IMR-90 (cell line): ENCODE measurements at places on chromosomes 5 and 9. TPM values are rescaled to one million over a fixed set of nuclear protein-coding genes. Genes with fewer than 3 reads are reported as not detected.
A peak's percentile ranks its signal among the peaks of the same experiment; 100 is the strongest.

DNA sequence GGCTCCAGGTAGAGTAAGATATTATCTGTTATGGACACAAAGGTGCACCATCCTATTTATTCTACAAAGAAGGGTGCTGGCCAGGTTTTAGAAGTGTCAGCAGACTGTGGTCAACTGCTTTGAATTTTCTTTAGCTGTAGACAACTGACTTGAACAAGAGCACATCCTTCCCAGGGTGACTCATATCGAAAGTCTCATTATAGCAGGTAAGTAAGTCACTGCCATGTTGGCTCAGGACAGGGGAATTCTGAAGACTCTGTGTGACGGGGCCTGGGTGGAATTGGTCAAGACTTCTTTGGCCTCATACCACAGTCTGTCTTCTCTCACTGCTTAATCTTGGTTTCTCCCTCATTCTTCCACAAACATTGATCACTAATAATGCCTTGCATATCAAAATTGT, 214.5 kb upstream of the CDH9 start:
- DNase-seq, result no peak
- H3K4me3 ChIP-seq, result no peak overlapping the region
- no peaks in the 10 kb centered on the region for H3K27me3 ChIP-seq
- H3K27ac ChIP-seq, result no peak overlapping the region

- H3K4me3 ChIP-seq, result no peak overlapping the region
- H3K4me1 ChIP-seq, result peaks cover 9% of the 10 kb centered on the region
- H3K36me3 ChIP-seq, result no peaks in the 10 kb centered on the region
These were observed 100.6 kb upstream of the NREP start for GRCh38 chr5:111857623-111858022.

DNA sequence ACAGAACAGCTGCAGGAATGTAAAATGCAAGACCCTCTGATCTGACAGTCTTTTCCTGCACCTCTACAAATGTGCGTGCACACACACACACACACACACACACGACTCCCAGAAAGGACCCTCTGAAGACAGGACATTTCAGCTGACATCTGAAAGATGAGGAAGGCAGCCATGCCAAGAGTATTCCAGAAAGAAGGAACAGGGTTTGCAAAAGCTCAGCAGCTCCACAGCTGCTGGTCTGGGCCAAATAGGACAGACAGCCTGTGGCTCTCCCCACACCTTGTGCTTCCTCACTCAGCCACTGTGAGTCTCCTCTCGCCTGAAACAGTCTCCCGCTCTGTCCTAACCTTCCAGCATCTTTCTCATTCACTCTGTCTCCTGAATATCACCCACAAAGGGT, 189.0 kb downstream of the PALM2AKAP2 start:
- H3K4me1 ChIP-seq, result peaks cover 23% of the 10 kb centered on the region
- peak; percentile 54 for DNase-seq
- H3K36me3 ChIP-seq, result no peaks in the 10 kb centered on the region; the same call in 1 of the 2 replicates

DNA sequence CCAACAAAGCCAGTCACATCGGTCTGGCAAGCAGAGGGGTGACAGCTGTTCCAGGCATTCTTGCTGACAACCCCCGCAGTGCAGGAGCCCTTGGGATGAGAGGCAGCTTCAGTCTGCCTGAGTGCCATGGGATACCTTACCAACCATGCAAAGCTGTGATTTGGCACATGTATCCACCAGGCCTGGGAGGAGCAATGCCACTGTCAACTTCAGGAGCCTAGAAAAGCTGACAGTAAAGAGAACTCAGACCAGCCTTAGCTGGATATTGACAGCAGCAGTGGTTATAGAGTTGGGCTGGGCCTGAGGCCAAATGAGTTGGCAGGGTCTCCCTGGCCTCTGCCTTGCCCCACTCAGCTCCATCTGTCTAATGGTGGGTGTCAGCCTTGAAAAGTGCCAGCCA, 10.1 kb upstream of the PLPPR1 start:
- no peaks in the 10 kb centered on the region for H3K36me3 ChIP-seq
- no peak overlapping the region for H3K27ac ChIP-seq
- no peak overlapping the region for H3K4me3 ChIP-seq
- no peaks in the 10 kb centered on the region for H3K27me3 ChIP-seq
- no peaks in the 10 kb centered on the region for H3K4me1 ChIP-seq
- no peak for DNase-seq

- H3K27ac ChIP-seq, result no peak overlapping the region
- H3K4me1 ChIP-seq, result no peaks in the 10 kb centered on the region
- no peaks in the 10 kb centered on the region for H3K27me3 ChIP-seq
- DNase-seq, result no peak
These were observed 182.0 kb downstream of the CCDC192 start for GRCh38 chr5:127885176-127885575.

- no peak overlapping the region for H3K27ac ChIP-seq
- 0 out of 2 replicates have a peak, but pooled peaks cover 2% of the 10 kb centered on the region for H3K4me1 ChIP-seq
- no peaks in the 10 kb centered on the region for H3K27me3 ChIP-seq
- no peaks in the 10 kb centered on the region for H3K36me3 ChIP-seq
These were observed 178.0 kb downstream of the SYK start for GRCh38 chr9:90979639-90980038.

DNA sequence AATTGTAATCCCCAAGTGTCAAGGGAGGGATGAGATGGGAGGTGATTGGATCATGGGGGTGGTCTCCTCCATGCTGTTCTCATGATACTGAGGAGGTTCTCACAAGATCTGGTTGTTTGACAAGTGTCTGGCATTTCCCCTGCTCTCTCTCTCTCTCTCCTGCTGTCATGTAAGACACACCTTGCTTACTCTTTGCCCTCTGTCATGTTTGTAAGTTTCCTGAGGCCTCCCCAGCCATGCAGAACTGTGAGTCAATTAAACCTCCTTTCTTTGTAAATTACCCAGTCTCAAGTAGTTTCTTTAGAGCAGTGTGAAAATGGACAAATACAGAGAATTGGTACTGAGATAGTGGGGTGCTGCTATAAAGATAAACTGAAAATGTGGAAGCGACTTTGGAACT, 207.9 kb downstream of the HINT1 start:
- DNase-seq, result no peak
- H3K4me3 ChIP-seq, result no peak overlapping the region
- H3K27ac ChIP-seq, result no peak overlapping the region

GRCh38 chr5:181114844-181115778, 15.9 kb downstream of the OR2V1 start:
- no peaks in the 10 kb centered on the region for H3K4me1 ChIP-seq
- no peaks in the 10 kb centered on the region for H3K36me3 ChIP-seq

GRCh38 chr9:129287619-129288305, 109.7 kb upstream of the IER5L start:
- H3K27me3 ChIP-seq, result peaks cover 2% of the 10 kb centered on the region; the same call in 1 of the 2 replicates
- no peak for DNase-seq
- no peak overlapping the region for H3K4me3 ChIP-seq
- no peaks in the 10 kb centered on the region for H3K4me1 ChIP-seq
- H3K27ac ChIP-seq, result no peak overlapping the region
- no peaks in the 10 kb centered on the region for H3K36me3 ChIP-seq

DNA sequence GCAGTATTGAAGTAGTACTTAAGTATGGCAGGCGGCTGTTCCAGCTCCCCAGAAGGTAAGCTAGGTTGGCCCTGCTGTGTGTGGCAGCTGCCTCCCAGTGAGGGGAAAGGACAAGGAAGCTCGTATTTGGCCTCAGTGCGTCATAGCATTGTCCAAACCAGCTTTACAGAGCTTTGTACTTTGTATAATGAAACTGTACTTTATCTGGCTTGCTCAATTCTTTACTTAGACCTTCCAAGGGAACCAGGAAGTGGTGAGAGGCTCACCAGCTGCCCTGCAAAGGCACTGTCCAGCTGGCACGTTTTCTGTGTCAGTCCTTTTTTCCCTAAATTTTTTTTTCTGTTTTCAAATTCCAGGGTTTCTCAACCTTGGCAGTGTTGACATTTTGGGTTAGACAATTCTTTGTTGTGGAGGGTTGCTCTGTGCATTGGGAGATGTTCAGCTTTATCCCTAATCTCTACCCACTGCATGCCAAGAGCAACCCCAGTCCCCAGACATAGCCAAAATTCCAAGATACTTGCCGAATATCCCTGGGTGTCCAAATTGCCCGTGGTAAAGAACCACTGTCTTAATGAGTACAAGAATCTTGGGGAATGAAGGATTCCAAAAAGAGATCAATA, 474.5 kb downstream of the LRRC70 start:
- no peaks in the 10 kb centered on the region for H3K4me1 ChIP-seq
- no peaks in the 10 kb centered on the region for H3K27me3 ChIP-seq
- H3K36me3 ChIP-seq, result no peaks in the 10 kb centered on the region
- no peak for DNase-seq
- no peak overlapping the region for H3K4me3 ChIP-seq

GRCh38 chr5:178113141-178113787, at the start of gene N4BP3:
Gene N4BP3 (plus strand): TSS chr5:178113532. CDS start chr5:178119584, 6,052 bp downstream.
- no peaks in the 10 kb centered on the region; the same call in 1 of the 2 replicates for H3K4me1 ChIP-seq
- no peaks in the 10 kb centered on the region for H3K36me3 ChIP-seq
- H3K27ac ChIP-seq, result no peak within 1 kb of the TSS
- H3K27me3 ChIP-seq, result peaks cover 55% of the 10 kb centered on the region
- DNase-seq, result peak; percentile 44

GRCh38 chr5:90586469-90586868, 27.9 kb downstream of the ADGRV1 start:
- no peak for DNase-seq
- H3K4me1 ChIP-seq, result no peaks in the 10 kb centered on the region
- H3K27me3 ChIP-seq, result no peaks in the 10 kb centered on the region
- H3K4me3 ChIP-seq, result no peak overlapping the region

DNA sequence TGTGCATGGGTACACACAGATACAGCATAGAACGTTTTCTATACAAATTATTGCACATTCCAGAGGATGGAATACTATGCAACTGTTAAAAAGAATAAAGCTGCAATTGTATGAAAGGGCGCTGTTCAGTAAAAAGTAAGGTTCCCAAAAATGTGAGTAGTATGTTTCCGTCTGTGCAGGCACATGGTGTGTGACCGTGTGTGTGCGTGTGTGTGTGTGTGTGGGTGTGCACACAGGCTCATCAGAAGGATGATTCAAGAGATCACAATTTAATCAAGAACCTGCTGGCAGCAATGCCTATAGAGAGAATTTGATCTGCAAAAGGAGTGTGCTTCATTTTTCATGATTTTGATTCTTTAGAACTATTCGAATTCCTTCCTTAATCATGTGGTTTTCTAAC, 76.3 kb downstream of the SEMA4D start:
- H3K4me3 ChIP-seq, result no peak overlapping the region
- no peaks in the 10 kb centered on the region for H3K36me3 ChIP-seq
- no peaks in the 10 kb centered on the region for H3K27me3 ChIP-seq
- DNase-seq, result peak; percentile 77
- H3K27ac ChIP-seq, result peak overlapping the region; percentile 54; the same call in 1 of the 2 replicates

DNA sequence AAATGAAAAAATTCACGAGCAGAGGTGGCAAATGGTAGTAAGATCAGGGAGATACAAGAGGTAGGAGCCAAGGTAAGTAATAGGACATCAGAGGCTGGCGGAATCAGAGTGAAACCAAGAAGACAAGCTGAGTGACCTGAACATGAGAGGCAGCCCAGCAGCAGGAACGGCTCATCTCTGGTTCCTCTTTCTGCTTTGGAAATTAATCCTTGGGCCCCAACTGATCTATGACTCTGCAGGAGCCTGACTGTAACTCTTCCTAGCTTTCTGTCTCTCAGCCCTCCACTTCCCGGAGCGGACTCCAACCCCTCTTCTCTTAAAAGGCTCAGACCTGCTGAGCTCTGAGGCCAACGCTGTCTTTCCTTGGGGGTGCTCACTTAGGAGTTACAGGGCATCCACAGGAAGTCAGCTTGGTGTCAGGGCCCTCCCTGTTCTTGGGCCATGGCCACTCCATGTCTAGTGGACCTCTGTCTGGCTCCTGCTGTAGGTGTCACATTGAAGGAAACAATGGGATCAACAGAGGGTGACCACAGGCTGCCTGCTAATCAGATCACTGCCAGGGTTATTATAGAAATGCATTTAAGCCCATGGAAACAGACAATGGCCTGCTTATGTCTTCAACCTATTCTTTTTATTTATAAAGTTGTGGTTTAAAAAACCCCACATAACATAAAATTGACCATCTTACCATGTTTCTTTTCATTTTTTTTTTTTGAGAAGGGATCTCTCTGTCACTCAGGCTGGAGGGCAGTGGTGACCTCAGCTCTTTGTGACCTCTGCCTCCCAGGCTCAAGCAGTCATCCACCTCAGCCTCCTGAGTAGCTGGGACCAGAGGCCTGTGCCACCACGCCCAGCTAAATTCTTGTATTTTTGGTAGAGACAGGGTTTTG, 22.5 kb upstream of the SHB start:
- H3K4me1 ChIP-seq, result no peaks in the 10 kb centered on the region
- H3K27ac ChIP-seq, result no peak overlapping the region
- H3K27me3 ChIP-seq, result peaks cover 3% of the 10 kb centered on the region; the same call in 1 of the 2 replicates
- H3K4me3 ChIP-seq, result no peak overlapping the region
- no peak for DNase-seq

GRCh38 chr5:6785161-6785860, 72.1 kb downstream of the TENT4A start:
- DNase-seq, result no peak
- no peak overlapping the region for H3K4me3 ChIP-seq
- no peaks in the 10 kb centered on the region for H3K36me3 ChIP-seq
- no peaks in the 10 kb centered on the region for H3K4me1 ChIP-seq
- no peak overlapping the region for H3K27ac ChIP-seq

DMGDH gene
- 0.14 TPM in 1 of 2 replicates, not detected in the other for polyA plus RNA-seq

CACNA1B gene
- 0.01 and 0.02 TPM in 2 replicates for polyA plus RNA-seq

PCDHGA9 gene
- polyA plus RNA-seq, result 1.5 and 1.8 TPM in 2 replicates

SLC25A48 gene
- not detected in 2 replicates for polyA plus RNA-seq

FRMPD1 gene
- not detected in 2 replicates for polyA plus RNA-seq

HRCT1 gene
- polyA plus RNA-seq, result 3.9 and 4.4 TPM in 2 replicates

NEUROG1 gene
- polyA plus RNA-seq, result not detected in 2 replicates

ELL2 gene
- 52.4 and 61.4 TPM in 2 replicates for polyA plus RNA-seq

PPP3R2 gene
- not detected in 2 replicates for polyA plus RNA-seq

ARSI gene
- polyA plus RNA-seq, result 14.8 and 15.5 TPM in 2 replicates

SH3TC2 gene
- polyA plus RNA-seq, result 3.3 and 3.4 TPM in 2 replicates

KIF4B gene
- polyA plus RNA-seq, result 0.03 TPM in 2 replicates

PPP6C gene
- 12.9 and 14.5 TPM in 2 replicates for polyA plus RNA-seq

SLC34A1 gene
- polyA plus RNA-seq, result not detected in 2 replicates

SLCO6A1 gene
- polyA plus RNA-seq, result not detected in 2 replicates
